ENCODE measurements at places on chromosomes 5 and 9.

- DNase-seq: no peak
Observed at GRCh38 chr9:86860006-86860405, 87.3 kb downstream of the GAS1 start.

- DNase-seq: no peak
Observed at GRCh38 chr5:116543501-116543900, 31.1 kb downstream of the SEMA6A start.

DNA sequence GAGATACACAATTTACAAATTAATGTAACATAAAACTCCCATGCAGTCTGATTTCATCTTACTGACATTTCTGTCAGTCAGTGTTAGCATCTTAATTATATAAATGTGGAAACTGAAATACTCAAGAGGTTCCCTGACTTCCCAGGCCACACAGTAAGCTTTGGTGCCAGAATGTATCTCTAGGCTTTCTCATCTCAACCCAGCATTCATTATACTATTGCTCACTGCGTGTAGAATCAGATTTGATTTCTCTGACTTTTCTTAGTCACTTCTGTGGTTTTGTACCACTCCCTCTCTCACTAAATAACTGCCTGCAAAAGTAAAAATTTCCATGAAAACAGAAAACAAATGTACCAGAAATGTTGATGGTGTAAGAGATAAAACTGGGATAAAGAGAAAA, 31.7 kb upstream of the CDKN2B start:
- no peak for DNase-seq

GRCh38 chr9:129785866-129786265, 17.1 kb upstream of the TOR1B start:
- DNase-seq: no peak

DNA sequence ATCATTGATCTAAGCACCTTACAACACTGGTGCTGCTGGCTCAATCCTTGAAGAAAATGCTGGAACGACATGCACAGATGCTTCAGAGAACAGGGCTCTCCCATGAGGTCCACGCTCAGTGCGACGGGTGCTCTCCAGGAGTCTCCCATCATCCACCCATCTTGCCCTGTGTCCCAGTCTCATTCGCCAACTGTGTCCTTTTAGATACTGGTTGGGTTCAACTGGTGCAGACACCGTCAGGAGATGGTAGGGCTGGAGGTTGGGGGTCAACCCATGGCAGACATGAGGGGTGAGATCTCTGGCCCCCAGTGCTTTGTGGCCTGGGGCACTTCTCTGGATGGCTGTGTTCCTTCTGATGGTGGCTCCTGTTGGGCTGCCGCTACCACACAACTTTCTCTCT, 1.6 kb upstream of the OBP2B start:
- no peak for DNase-seq

GRCh38 chr5:111739416-111739815, 17.6 kb downstream of the NREP start:
- DNase-seq: no peak

DNA sequence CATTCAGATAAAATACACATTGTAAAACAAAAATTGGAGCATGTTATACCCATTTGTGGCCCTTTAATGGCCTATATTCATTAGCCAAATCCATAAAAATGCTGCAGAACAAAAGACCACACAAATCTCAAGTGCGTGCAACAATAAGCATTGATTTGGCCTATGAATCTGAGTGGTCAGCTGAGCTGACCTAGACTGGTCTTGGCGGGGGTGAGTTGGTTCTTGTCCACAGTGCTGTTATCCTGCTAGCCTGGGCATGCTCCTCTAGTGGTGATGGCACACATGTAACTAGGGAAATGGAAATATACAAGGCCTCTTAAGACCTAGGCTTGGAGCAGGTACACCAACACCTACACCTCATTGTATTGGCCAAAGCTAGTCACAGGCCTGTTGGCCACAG, 122.2 kb upstream of the TBCA start:
- DNase-seq: no peak

GRCh38 chr9:98877311-98877710, 66.4 kb upstream of the COL15A1 start:
- no peak for DNase-seq

- no peak for DNase-seq
Observed at GRCh38 chr9:99401680-99402504, 179.8 kb downstream of the SEC61B start.

DNA sequence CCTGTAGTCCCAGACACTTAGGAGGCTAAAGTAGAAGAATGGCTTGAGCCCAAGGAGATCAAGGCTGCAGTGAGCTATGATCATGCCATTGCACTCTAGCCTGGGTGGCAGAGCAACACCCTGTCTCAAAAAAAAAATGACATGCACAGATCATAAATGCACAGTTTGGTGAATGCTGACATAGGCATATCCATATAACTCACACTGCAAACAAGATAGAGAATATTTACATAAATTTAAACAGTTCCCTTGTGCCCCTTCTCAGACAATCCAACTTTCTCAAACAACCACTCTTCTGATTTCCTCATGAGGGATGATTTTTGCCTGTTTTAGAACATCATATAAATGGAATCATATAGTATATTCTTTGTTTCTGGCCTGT, 88.7 kb upstream of the CAST start:
- no peak for DNase-seq

DNA sequence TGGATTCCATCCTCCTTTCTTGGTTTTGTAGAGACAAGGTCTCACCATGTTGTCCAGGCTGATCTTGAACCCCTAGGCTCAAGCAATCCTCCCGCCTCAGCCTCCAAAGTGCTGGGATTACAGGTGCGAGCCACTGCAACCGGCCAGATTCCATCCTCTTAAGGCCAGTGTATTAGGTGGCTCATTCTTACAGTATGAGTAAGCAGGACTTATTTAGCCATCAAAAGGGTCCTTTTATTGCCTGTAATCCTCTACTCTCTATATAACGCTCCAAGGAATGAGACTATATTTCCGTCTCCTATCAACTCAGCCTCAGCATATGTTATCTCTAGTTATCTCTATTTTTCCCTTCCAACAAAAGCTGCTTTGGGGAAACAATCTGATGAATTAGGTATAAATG, 3.0 kb upstream of the ERBIN start:
- no peak for DNase-seq

- DNase-seq: no peak
Observed at GRCh38 chr9:125280945-125281344, 19.3 kb downstream of the GAPVD1 start.

GRCh38 chr5:5810461-5810860, 388.0 kb downstream of the ICE1 start:
- DNase-seq: no peak

GRCh38 chr5:34854459-34855174, 15.7 kb downstream of the TTC23L start:
- DNase-seq: no peak

DNA sequence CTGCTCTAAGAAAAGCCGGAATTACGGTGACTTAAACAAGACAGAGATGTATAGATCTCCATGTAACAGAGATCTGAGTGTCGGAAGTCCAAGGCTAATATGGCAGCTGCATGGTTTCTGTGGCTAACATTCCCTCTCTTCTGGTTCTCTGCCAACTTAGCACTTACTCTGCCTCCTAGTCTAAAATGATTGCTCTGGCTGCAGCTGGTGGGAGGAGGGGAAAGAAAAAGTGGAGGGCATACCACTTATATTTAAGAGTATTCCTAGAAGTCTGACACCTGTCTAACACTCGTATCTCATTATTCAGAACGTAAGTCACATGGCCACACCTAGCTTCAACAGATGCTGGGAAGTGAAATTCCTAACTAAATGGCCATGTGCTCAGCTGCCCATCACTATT, 551.5 kb upstream of the TLE4 start:
- DNase-seq: no peak

GRCh38 chr9:108149326-108149725, 659.8 kb upstream of the KLF4 start:
- DNase-seq: no peak

DNA sequence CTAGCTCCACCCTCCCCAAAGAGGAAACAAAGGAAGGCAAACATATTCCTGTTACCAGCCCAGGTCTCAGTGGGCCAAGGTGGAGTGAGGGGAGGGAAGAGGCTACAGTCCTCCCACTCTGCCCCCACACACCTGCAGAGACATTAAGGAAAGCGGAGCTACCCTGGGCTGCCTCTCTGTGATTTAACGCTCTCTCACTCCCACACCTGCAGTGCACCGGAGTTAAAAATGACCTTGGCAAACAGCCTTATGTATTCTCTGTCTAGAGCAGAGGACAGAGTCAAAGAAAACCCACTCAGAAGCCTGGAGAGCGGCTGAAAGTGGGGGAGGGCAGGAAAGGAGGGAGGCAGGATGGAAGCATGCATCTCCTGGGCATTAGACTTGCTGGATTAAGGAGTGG, 32.7 kb downstream of the KCNIP1 start:
- DNase-seq: no peak

DNA sequence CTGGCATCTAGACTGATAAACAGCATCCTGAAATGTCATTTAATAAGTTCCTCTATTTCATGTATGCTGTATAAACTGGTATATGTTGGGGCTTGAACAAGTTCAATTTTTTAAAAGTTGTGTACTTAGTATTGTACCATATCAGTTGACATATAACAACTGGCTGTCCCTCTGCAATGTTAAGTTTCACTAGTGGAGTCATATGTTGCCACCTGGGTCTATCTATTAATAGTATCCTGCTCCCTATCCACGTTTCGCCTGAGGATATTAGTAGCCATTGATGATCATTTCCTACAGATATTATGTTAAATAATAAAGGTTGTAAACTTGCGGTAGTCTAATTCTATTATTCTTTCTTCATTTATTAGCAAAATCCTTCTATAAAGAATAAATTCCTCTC, 177.6 kb downstream of the RFX3 start:
- DNase-seq: no peak

DNA sequence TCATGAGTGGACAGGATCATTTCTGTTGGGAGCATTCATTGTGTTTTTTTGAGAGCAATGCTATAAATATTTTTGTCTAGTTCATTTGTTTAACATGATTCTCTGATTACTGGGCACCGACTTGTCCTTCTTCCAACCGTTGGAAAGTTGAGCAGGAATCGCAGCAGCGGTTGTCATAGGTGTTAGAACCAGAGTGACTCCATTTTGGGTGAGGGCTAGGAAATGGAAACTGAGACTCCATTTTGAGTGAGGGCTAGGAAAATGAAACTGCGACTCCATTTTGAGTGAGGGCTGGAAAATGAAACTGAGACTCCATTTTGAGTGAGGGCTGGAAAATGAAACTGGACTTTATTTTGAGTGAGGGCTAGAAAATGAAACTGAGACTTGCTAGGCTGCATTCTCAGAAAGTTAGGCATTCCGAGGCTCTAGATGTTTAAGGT, 100.6 kb downstream of the ICE1 start:
- no peak for DNase-seq

All from T-helper 9 cell (primary cell).